ENCODE measurements at places on chromosomes 7 and 10.
A peak's percentile ranks its signal among the peaks of the same experiment; 100 is the strongest.

DNA sequence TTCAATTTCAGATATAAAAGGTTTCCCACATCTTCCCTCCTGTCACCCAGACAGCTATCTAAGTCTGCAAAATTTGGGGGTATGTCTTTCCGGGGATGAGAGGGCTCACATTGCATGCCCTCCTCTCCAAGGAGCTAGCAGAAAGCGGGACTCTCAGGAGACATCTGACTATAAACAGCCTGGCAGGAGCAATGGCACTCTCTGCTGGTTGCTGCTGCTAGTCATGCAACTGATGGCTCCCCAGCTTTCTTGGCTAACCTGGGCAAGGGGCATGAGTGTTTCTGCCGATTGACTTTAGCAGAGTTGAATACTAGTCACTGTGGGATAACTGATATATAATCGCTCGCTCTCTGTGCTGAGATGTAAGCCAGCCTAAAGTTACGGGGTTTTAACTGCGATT, 12.0 kb downstream of the TBX20 start:
- no peak for DNase-seq

DNA sequence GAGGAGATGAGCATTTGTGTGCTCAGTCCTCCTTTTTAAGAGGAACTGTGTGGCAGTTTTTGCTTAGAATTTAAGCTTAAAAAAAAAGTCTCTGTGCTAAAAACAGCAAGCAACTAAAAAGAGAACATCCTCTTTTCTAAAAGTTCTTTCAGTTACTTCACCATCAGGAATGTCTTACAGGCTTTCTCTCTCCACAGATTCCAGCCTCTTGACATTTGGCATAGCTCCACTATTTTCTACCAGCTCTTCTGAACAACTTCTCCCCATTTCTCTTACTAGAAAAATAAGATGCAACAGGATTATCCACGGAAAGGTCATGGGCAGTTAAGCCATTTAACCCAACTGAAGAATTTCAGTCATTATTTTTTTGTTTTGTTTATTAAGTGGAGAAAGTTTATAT, 13.2 kb downstream of the PCLO start:
- DNase-seq, result no peak

DNA sequence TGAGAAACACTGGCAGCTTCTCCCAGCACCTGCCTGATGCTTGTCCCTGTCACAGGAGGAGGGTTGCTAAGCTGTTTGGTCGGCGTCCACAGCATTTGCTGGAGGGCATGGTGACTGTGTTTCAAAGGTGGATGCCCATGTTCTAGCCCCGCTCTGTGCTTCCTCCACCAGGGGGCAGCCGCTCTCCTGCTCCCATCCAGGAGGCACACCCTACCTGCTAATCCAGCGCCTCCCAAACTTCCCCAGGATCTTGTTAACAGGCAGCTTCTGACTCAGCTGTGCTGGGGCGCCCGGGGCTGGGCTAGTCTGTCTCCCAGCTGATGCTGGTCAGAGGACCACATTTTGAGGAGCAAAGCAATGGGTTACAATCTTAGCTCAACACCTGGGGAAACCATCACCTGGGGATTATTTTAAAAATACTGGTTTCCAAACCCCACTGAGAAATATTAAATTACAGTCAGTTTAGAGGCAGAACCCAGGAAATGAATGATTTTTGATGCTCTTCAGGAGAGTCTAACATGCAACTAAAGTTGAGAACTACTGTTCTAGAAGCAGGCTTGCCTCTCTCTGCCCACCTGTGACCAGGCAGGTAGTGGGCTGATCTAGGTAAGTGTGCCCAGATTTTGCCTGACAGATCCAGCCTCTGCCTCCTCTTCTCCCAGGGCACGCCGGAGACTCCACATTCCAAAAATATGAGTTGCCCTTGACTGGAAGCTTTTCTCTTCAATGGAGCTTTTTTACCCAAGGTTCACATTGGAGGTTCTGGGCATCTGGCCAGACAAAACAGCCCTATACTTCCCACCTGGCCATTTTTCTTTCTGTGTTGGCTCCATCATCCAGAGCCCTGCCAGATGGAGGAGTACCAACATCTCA, 92.7 kb upstream of the GPR26 start:
- DNase-seq, result peak; percentile 17

DNA sequence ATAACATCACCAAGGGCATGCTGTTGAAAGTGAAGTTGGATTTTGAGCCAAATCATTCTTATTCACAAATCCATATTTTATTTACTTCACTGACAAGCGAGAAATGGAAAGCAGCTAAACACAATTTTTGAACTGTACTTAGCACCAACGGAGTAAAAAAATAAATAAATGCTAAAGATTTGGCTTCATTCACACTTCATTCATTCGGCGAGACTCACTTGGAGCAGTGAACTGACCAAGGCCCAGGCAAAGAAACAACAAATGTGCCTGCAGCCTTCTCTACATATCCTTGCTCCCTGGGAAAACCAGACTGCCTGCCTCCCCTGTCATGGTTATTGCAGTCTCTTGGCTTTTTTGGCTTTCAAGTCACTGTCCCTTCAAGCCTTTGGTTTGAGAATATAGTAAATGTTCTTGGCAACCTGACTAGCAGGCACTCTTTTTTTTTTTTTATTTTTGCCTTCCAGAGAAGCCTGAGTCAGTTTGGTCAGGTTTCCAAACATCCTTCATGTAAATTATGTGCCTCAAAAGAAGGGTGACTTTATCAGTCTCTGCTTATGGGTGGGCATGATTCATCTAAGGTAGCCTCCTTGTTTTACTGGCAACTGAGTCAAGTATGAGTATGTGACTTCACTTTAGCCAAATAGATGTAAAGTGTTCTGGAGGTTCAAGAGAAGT, 177.6 kb upstream of the MEOX2 start:
- no peak for DNase-seq

GRCh38 chr7:55083206-55083605, 64.4 kb downstream of the EGFR start:
- DNase-seq, result no peak
